Neuronal stem cell (in vitro differentiated cells): ENCODE measurements at places on chromosomes 16 and 17.

DNA sequence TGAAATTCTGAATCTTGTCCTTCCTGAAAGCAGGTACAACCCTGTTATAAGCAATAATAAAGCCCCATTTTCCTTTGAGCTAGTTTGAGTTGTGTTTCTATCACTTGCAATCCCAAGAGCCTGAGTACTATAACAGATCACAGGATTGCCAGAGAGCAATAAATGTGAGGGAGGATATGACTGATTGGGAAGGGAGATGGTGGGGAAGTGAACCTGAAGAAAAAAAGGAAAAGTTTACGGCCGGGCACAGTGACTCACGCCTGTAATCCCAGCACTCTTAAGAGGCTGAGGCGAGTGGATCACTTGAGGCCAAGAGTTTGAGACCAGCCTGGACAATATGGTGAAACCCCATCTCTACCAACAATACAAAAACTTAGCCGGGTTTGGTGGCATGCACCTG, 80.4 kb downstream of the COX10 start:
- no peak for DNase-seq

DNA sequence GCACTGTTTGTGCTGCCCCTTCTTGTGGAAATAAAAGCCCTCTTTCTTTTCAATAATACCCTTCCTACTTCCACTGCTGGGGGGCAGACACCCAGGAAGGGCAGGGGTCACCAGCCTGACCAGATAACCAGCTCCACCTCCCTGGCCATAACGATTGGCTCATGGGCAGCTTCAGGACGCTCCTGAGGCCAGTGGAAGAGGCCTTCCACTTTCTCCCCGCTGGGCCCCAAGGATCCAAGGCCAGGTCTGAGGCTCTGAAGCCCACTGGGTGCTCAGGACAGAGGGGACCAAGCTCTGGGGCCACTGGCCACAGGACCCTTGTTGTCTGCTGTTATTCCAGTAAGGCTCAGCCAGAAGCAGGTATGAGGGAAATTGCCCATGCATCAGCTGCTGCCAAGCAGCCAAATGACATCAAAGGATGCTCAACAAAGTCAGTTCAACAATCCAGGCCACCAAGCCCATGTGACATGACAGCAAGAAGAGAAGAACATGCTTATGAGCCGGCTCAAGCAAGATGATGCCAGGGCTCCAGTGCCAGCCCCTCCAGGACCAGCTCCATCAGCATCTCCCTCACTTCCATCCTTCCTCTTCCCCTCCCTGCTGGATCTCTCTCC, 238.8 kb downstream of the ZNF423 start:
- no peak for DNase-seq

- no peak for DNase-seq
Observed at GRCh38 chr17:21125862-21126261, 902 bp upstream of the DHRS7B start.

GRCh38 chr16:4093495-4094126, 22.6 kb downstream of the ADCY9 start:
- no peak for DNase-seq

- peak; percentile 73 for DNase-seq
Observed at GRCh38 chr16:14003074-14003570, 68.0 kb upstream of the MRTFB start.

- DNase-seq: no peak
Observed at GRCh38 chr16:86046026-86046425, 147.1 kb downstream of the IRF8 start.

GRCh38 chr17:51045621-51046020, 75.0 kb downstream of the SPAG9 start:
- peak; percentile 54 for DNase-seq

DNA sequence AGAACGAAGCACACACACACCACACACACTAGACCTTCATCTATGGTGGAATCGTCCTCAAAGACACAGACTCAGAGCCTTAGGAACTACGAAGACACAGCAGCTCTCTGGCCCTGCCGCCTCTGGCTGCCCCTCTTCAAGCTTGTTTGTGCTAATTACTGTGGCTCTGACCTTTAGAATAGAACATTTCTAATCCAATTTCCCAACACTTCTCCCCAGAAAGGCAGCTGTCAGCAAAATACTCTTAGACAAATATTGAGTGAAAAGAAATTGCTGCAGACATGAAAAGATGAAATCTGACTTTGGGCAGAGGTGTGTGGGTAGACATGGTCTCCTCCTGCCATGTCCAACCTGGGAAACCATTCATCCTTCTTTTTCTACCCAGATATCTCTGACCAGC, 152.0 kb upstream of the DNAH9 start:
- DNase-seq: no peak

GRCh38 chr17:67378454-67379250, 1.6 kb downstream of the PITPNC1 start:
- peak; percentile 82 for DNase-seq

GRCh38 chr16:82201351-82201750, 31.3 kb upstream of the MPHOSPH6 start:
- DNase-seq: no peak

DNA sequence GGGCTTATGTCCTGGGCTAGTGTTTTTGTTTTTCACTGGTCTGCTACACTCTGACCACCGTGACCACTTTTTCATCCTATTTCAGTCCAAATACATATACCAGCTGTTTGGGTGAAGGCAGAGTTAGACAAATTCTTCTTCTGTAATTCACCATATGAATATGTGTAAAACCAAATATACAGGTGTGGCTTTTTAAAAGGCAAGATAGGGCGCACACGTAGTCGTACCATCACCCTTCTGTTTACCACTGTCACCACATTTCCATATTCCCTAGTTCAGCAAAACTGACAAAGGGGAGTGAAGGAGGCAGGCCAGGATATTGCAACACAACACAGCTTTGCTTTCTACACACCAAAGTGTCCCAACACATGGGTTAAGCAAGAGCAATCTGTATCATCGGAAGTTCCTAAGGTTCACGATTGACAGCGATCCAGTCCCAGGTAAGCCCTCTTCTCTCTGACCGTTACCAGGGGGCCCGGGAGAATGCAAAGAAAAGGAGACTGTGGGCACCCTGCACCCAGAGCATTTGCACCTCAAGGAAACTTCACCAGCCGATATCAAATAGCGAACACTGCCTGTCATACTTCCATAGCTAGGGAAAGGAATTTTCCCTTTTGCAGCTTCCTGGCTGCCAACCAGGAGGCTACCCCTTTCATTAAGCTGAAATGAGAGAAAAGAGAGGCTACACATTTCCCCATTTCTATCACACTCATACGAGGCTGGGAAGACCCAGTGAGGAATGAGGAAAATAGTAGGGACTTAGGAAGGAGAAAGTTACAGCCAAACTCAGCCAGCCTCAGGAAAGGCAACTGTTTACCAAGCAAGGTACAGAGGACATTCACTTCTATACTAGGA, 23.1 kb downstream of the CREBBP start:
- DNase-seq: no peak

DNA sequence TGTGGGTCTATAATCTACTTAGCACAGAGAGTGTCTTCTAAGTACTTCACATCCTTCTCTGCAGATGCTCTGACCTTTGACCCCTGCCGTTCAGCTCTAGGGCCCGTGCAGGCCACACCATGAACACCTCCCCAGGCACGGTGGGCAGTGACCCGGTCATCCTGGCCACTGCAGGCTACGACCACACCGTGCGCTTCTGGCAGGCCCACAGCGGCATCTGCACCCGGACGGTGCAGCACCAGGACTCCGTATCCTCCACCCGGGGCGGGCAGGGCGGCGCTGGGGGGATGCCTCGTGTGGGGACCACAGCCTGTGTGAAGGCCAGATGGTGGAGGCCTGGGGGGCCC, 686 bp downstream of the MLST8 start:
- DNase-seq: no peak

GRCh38 chr16:88003736-88004135, 52.5 kb downstream of the BANP start:
- DNase-seq: no peak

- DNase-seq: no peak
Observed at GRCh38 chr17:80116276-80116920, 15.0 kb downstream of the GAA start.

DNA sequence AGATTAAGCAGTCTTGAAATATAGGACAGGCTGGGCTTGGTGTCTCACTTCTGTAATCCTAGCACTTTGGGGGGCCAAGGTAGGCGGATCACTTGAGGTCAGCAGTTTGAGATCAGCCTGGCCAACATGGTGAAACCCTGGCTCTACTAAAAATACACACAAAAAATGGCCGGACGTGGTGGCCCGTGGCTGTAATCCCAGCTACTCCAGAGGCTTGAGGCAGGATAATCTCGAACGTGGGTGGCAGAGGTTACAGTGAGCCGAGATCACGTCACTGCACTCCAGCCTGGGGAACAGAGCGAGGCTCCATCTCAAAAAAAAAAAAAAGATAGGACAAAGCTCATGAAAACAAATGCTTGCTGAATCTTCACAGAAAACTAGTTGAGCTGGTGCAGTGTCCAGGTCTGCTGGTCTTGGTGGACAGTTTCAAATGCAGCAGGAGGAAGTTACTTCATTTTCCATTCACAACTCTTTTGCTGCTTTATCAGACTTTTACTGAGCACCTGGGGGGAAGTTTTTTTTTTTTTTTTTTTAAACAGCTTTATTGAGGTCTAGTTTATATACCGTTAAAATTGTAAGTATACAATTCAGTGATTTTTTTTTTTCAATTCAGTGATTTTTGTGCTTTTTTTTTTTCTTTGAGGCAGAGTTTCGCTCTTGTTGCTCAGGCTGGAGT, 45.2 kb downstream of the SNX29 start:
- DNase-seq: no peak

- no peak for DNase-seq
Observed at GRCh38 chr16:72856797-72857196, 191.1 kb downstream of the ZFHX3 start.

DNA sequence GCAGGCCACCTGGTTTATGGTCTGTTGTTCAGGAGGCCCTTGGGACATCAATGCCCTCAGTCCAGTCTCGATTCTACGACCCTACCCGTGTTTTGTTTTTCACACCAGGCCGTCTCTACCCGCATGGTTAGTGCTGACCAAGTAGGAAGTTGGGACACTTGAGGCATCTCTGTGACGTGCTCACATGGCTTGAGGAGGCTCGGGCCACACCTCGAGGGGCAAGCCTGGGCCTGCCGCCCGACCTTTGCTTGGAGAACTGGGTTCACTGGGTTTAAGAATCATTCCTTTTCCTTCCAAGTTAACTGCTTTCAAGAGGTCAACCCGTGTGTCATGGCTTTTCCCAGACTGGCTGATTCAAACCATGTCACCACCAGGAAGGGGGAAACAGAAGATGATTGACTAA, 86.8 kb downstream of the CMIP start:
- no peak for DNase-seq
